ENCODE measurements at places on chromosomes 7 and 10.

GRCh38 chr7:23211589-23211988 is 29.7 kb downstream of the NUP42 start:
- DNase-seq, result no peak

DNA sequence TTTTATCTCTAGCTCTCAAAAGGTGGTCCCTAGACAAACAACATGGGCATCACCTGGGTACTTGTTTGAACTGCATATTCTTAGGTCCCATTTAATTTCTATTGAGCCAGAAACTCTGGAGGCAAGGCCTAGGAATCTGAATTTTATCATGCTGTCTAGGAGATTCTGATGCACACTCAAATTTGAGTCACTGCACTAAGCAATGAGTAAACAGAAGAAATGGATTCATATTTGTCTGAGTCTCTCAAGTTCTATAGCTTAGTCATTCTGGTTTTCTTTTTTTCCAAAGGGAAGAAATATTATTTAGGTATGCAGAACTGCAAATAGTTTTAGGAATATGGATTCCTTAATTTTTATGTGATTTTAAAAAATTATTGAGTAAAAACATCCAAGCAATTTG is 185.5 kb downstream of the SEMA3A start:
- no peak for DNase-seq

DNA sequence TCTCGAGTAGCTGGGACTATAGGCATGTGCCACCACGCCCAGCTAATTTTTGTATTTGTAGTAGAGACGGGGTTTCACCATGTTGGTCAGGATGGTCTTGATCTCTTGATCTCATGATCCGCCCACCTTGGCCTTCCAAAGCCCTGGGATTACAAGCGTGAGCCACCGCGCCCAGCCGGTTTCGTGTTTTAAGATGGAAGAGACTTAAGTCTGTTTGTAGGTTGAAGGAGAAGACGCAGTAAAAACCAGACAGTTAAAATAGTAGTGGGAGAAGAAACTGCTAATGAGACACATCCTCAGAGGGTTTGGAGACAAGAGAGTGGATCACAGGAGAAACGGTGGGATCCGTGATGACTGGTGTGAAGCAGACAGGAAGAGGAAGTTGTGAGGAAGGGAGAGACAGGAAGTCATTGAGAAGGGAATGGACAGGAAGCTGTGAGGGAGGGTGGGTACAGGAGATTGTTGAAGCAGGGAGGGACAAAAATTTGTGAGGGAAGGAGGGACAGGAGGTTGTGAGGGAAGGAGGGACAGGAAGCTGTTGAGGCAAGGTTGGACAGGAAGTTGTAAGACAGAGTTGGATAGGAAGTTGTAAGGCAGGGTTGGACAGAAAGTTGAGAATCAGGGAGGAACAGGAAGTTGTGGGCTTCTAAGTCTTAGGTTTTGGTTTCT is 115.5 kb downstream of the WDFY4 start:
- no peak for DNase-seq

DNA sequence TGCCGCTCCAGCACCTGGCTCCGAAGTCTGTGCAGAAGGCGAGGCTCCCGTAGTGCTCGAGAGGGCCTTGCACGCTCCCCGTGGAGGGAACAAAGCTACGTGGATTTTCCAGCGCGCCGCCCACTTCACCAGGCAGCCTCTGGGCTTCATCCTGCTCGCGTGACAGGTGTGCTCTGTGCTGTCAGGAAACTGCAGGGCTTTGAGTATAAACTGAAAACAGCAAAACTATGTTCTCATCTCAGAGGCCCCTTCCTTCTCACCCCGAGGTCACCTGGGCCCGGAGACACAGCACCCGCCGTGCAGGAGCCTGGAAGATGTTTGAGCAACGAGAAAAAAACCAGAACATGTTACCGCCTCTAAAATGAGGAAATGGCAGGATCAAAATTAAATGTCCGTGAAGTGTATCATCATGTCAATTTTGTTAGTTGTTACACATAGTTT is 17.6 kb upstream of the GPR146 start:
- no peak for DNase-seq

DNA sequence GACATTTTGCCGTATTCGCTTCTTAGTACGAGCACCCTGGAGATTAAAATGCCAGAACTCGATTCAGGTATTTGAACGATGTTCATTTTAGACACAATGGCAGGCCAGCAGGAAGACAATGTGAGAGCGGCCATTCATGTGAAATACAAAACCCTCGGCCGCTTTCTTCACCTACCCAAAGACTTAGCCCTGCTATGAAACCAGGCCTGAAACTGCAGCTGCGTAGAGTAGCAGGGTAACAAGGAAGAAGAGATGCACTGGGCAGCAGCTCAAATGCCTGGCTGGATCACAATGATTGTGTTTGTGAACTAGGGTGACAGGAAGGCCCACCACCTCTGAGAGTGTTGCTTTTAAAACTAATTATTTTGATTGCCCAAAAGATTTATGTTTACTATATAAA is 234.8 kb downstream of the TRIL start:
- no peak for DNase-seq

- no peak for DNase-seq
These were observed 11.6 kb upstream of the CCDC6 start for GRCh38 chr10:59917922-59918321.

DNA sequence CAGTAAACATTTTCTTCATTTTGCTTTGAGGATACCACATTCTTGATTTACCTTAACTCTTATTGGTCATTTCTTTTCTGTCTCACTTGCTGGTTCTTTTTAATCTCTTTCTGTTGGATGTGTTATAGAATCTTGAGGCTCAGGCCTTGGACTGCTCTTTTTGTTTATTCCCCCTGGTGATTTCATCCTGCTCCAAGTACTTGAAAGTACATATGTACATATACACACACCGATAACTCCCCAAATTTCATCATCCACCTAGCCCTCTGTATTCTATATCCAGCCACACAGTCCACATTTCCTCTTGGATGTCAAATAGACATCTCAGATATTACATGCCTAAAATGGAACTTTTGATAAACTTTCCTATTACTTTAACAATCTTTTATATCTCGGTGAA is 7.5 kb downstream of the ZNF518A start:
- no peak for DNase-seq

DNA sequence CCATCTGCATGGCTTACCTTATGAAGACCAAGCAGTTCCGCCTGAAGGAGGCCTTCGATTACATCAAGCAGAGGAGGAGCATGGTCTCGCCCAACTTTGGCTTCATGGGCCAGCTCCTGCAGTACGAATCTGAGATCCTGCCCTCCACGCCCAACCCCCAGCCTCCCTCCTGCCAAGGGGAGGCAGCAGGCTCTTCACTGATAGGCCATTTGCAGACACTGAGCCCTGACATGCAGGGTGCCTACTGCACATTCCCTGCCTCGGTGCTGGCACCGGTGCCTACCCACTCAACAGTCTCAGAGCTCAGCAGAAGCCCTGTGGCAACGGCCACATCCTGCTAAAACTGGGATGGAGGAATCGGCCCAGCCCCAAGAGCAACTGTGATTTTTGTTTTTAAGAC is 12.4 kb downstream of the DUSP5 start:
- no peak for DNase-seq

- no peak for DNase-seq
These were observed 37.4 kb downstream of the HSPA12A start for GRCh38 chr10:116704926-116705325.

- DNase-seq, result no peak
These were observed 24.0 kb downstream of the STK32C start for GRCh38 chr10:132283604-132284382.

DNA sequence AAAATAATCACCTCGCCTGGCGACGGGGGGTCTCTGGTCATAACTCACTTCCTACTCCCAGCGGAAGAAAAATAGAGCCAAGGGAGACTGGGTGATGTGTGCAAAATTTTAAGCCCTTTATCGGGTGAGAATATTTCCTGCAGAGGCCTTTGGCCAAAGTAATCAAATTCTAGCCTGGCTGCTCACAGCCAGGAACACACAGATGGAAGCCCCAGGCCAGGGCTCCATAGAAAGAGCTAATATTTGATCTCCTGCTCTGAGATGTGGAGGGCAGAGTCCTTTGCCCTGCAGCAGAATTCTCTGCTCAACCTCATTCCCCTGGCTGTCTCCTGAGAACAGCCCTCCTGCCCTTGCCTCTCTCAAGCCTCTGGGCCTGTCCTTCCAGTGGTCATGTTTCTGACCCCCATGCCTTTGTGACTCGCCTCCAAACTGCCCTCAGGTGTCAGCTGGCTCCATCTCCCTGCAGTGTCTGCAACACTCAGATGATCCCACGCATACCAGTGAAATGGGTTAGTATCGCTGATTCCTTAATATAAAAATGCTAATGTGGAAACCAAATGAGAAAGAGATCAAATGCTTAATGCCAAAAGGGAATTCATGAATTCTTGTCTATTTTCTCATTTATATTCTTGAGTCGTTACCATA is 34.5 kb downstream of the FRMD4A start:
- no peak for DNase-seq

DNA sequence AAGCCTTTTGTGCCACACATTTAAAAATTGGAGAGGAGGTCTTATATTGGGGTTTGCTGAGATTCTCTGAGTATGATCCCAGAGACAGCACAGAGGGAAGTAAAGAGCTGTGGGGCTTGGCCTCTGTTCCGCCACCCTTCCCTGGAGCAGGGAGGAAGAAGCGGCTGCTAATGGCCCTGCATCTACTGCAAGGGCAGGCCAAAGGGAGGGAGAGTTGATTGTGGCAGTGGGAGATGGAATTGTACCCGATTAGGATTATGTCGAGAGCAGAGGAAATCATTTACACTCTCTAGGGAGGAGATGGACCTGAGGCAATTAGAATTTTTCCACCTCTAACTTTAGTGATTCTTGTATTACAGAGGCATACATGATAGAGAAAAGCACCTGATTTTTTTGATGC is 28.8 kb downstream of the CYP17A1 start:
- DNase-seq, result no peak

DNA sequence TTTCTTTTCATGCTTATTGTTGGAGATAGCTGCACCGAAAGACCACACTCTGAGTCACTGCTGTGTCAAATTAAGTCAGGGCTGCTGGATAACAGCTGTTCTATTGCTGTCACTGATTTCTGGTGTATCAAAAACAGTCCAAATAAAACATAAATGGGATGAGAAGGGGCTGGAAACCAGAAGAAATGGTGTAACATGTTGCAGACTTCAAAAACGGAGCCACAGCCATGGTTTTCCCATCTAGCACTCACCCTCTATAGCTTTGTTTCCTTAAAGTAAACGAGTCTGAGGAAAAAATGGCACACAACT is 103.3 kb upstream of the DIP2C start:
- no peak for DNase-seq

GRCh38 chr7:5519515-5519928 is 95.9 kb upstream of the TNRC18 start:
- no peak for DNase-seq

- DNase-seq, result no peak
These were observed 396 bp downstream of the PSMG3 start for GRCh38 chr7:1569440-1569832.

All from activated CD4-positive, alpha-beta T cell treated with anti-CD3 and anti-CD28 coated beads for 36 hours (primary cell).